ENCODE measurements at places on chromosomes 7 and 10.

GRCh38 chr10:3574451-3574850, 210.6 kb downstream of the KLF6 start:
- no peak for DNase-seq

DNA sequence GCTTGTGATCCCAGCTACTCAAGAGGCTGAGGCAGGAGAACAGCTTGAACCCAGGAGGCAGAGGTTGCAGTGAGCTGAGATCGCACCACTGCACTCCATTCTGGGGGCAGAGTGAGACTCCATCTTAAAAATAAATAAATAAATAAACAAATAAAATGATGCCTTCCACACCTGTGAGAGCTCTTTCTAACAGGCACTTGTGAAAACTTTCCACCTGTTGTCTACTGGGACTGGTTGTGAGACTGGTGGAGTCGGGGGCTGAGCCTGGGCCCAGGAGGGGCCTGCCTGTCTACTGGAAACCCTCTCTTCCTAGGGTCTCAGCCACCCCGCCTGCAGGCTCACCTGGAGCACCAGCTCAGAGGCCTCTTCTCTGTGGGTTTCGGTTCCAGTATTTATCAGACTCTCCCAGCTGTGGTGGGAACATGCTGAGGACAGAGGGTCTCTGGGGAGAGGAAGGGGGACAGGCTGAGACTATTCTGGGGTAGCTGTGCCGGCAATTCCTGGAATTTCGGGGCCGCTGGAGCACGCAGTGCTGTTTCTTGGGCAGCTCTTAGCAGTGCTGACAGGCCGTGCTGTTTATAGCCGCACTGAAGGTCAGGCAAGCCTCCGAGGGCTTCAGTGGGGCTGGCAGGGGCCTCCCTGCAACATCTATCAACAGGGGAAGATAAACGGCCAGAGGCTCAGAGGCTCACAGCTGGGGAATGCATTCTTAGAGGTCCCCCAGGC, 3.8 kb downstream of the LDB3 start:
- no peak for DNase-seq

DNA sequence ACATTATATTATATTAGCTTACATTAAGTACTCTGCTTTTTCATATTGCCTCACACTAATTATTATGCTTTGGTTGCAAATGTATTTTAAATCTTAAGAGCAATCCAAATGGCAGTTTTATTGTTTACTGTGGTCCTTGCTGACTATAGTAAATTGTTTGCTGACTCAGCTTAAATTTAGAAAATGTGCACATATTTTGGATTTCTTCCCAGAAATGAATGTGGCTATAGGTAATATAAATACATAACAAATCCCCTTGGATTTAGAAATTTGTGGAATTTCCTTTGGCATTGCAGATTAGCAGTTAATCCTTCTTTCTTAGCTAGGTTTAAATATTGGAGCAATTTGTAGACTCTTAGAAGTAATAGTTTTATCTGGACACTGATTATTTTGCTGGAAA, 565.8 kb downstream of the NRG3 start:
- no peak for DNase-seq

- DNase-seq: no peak
These were observed 5.8 kb upstream of the PLEKHA1 start for GRCh38 chr10:122368502-122369254.

GRCh38 chr10:122078965-122079795, 90.2 kb downstream of the TACC2 start:
- DNase-seq: no peak

- DNase-seq: no peak
These were observed 333.3 kb upstream of the SEMA3D start for GRCh38 chr7:85520175-85520574.

GRCh38 chr7:110084181-110084807, 1006.6 kb upstream of the LRRN3 start:
- DNase-seq: no peak

GRCh38 chr10:74202356-74202755, 51.3 kb downstream of the ADK start:
- DNase-seq: no peak

All from GM19239 (cell line).